ENCODE measurements at places on chromosomes 7 and 10.

DNA sequence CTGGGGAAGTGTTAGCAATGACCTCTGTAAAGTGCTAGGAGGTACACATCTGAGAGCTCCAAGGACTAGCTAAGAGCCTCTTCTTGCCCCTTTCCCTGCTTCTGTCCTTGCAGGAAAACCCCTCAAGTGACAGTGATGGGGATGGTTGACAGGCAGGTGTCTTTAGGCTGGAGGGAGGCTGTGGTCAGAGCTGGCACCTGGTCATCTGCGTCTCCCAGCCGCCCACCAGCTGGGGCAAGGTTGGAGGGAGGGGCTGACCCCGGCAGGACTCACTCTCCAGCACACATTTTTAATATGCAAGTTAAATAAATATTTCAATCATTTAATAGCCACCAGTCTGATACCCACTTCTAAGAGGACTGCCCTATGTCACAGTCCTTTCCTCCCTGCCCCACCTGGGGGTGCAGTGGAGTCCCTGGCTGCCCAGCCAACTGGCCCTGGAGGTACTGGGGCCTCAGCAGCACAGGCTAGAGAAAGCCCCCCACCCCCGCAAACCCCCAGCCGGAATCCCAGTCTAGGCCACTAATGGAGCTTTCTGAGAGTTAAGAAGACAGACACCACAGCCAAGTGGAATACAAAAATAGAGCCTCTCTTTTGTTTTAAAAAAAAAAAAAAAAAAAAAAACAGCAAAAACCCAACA is 6.3 kb downstream of the FGF8 start:
- DNase-seq: no peak

- peak; percentile 91 for DNase-seq
These were observed 13.5 kb upstream of the GPR85 start for GRCh38 chr7:113100121-113100603.

- DNase-seq: no peak
These were observed 250.0 kb downstream of the CDC14C start for GRCh38 chr7:49174396-49174795.

DNA sequence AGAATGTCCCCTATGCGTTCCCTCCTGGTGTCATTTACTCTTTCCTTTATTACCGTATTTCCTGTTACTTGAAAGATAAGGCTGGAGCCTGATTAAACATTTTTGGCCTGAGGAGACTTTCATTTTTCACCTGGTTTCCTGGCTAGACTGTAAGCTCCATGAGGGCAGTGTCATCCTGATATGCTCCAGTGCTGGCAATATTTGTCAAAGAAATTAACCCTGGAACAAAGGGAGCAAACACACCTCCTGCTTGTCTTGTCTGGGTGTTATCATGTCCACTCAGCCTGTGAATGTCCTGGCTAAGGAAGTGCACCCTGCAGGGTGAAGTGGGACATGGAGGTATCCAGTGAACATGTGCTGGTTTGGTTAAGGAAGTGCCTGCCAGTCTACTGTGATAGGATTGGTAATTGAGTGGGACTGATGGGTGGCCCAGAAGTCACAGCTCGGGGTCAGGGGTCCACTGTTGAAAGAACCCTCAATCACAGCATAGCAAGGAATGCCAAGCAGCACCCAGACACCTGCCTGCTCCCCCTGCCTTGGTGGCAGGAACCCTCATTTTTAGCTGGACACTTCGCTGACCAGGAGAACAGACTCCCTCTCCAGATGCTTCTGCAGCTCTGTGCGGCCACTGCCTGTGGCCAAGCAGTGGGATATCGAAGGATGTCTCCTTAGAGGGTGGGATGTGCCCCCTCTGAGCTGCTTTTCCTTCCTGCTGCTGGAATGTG is 20.9 kb upstream of the PPIA start:
- no peak for DNase-seq

GRCh38 chr10:87845624-87845998 is 17.7 kb downstream of the KLLN start:
- DNase-seq: no peak

DNA sequence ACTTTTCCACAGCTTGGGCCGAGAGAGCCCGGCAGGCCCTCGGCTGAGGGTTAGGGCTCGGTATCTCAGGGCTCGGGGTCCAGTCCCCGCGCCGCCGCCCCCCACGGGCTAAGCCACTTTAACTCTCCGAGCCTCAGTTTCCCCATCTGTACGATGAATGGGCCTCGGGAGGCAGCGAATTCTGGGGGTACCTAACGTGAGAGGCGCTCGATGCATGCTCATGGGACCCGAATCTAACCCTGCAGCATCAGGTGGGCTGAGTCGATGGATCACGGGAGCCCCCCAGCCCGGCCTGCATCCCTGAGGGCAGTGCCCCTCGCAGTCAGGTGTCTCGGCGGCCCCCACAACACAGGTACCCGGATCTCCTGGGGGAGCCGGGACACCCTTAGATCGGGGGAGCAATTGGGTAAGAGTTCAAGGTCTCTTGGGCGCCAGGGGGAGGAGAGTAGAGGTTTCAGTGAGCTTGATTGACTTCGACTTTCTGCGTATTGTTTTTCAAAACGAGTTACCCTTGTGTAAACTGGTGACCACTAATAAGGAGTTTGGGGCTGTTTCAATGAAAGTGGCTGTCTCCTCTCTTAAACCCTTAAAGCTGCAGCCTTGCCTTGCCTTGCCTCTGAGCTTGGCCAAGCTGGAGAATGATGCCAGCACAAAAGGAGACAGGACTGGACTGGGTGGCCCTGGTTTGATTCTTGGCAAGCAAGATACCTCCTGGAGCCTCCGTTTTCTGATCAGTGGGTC is 631 bp downstream of the POR start:
- DNase-seq: peak; percentile 53

- no peak for DNase-seq
These were observed 116.9 kb downstream of the EVX1 start for GRCh38 chr7:27359181-27360125.

DNA sequence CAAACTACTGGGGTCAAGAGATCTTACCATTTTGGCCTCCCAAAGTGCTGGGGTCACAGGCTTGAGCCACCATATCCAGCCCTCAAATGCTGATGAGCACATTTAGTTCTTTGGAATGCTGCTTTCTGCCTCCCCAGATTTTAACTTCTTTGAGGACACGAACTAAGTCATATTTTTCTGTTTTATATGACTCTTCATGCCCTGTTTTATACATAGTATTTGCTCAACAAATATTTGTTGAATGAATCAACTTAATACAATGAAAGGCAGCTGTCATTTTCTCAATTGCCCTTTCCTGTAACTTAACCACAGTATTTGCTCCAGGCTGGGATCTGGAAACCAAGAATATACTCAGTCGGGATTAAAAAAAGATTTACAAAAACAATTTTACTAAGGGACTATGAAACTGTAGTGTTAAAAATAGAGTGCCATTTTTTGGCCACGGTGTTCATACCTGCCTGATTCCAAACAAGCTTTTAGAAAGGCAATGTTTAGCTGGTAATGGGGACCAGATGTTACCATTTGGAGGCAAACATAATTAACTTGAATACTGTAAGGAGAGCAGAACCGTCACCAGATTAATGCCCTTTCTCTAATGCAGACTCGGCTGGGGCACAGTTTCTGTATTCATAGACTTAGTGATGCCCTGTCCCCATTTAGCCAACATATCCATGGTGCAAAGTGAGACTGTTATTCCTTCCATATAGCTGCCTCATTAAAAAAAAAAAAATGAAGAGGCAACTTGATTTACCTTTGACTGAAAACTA is 117.6 kb downstream of the NRP1 start:
- DNase-seq: no peak

DNA sequence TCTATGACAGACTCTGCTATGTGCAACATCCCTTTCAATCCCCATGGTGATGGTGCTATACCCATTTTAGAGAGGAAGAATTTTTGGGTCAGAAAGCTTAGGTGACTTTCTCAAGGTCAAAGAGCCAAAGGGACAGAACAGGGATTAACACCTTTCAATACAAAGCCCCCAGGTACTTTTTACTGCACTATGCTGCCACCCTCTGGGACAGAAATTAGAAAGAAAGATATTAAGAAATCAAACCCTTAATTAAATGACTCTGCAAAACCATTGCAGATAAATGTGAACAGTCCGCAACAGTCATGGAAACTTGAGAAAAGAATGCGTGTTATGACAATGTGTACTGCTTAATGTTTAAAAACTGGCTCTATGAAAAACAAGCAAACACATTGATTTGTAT is 673.7 kb downstream of the MAGI2 start:
- DNase-seq: no peak

DNA sequence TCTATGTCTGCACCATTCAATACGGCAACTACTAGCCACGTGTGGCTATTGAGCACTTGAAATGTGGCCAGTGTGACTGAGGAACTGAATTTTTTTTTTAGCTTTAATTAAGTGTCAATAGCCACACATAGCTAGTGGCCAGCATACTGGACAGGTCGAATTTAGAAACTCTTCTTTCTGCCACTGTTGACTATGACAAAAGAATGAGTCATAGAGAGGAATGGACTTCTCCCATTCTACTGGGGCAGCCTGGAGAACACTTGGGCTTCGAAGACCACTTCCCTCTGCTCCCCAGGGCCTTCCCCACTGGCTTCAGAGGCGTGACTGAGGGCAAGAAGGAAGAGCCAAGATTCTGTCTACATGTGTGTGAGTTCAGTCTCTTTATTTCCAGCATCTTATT is 137.5 kb downstream of the SNX10 start:
- no peak for DNase-seq

DNA sequence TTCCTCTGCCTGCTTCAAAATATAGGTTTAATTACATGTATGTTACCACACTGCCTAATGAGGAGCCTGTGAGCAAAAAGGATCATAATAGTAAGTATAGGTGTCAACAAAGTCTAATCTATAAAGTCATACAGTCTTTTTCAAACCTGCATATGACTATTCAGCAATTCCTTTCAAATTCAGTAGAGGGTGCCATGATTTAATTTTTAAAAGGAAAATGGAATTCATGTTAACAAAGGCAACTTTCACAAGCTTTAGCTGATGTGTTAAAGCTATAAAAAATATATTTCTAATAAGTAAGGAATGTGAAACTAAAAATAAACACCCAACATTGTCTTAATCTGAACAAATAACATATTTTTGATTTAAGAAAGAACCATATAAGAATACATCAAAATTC is 52.1 kb downstream of the MPP7 start:
- DNase-seq: no peak

- peak; percentile 7 for DNase-seq
These were observed 117.9 kb downstream of the SLIT1 start for GRCh38 chr10:97067716-97068391.

GRCh38 chr10:3776796-3777571 is 8.0 kb downstream of the KLF6 start:
- no peak for DNase-seq

GRCh38 chr10:112767156-112767555 is 182.9 kb upstream of the TCF7L2 start:
- DNase-seq: no peak

GRCh38 chr10:125624800-125625199 is 58.2 kb downstream of the TEX36 start:
- no peak for DNase-seq

- DNase-seq: no peak
These were observed 111.6 kb upstream of the GATA3 start for GRCh38 chr10:7942859-7943258.

DNA sequence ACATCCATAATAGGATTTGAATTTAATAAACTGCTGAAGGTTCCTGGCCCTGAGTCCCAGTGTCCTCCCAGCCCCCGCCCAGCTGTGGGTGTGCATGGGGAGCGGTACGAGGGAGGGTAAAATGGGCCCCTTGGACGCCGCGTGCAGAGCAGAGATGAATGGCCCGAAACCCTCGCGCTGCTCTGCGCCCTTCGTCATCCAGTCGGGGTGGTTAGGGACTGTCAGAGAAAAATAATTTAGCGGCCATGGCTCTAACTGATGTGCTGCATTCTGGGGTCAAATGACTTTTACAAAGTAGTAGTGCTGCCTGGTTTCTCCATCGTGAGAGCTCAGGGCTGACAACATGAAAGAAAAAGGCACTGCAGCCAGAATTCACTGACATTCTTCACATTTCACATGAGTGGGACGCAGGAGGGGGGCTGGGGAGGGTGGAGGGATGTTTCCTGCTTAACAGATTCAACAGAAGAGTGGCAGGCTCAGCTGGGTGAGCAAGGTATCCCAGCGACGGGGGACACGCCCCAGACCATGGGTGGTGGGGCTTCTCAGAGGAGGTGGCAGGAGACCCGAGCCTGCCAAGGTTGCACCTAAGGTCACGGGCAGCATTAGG is 304.5 kb downstream of the WDR37 start:
- DNase-seq: no peak
